Fibroblast of gingiva (primary cell): ENCODE measurements at places on chromosomes 7 and 10.
A peak's percentile ranks its signal among the peaks of the same experiment; 100 is the strongest.

- DNase-seq = no peak
Measured at GRCh38 chr10:100759331-100759730, 13.9 kb downstream of the PAX2 start.

DNA sequence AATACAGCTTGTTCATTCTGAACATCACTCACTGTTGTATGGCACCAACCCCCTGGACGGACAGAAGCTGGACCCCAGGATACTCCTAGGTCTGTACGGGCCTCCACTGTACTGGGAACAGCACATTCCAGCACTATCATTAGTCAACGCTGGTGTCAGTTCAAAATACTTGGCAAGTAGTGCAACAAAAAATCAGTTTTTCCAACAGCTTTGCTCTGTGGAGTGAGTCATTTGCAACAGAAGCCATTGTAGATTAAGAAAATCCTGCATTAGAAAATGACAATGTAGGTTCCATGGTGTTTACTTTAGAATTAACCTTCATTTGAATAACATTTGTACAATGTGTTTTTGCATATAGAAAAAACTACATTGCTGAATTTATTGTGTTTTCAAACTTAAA, 266.6 kb downstream of the HDAC9 start:
- DNase-seq = peak; percentile 51

GRCh38 chr7:5755704-5756504, 25.6 kb downstream of the RNF216 start:
- peak; percentile 91 for DNase-seq

GRCh38 chr7:76139670-76140069, 62.0 kb upstream of the SRRM3 start:
- no peak for DNase-seq

DNA sequence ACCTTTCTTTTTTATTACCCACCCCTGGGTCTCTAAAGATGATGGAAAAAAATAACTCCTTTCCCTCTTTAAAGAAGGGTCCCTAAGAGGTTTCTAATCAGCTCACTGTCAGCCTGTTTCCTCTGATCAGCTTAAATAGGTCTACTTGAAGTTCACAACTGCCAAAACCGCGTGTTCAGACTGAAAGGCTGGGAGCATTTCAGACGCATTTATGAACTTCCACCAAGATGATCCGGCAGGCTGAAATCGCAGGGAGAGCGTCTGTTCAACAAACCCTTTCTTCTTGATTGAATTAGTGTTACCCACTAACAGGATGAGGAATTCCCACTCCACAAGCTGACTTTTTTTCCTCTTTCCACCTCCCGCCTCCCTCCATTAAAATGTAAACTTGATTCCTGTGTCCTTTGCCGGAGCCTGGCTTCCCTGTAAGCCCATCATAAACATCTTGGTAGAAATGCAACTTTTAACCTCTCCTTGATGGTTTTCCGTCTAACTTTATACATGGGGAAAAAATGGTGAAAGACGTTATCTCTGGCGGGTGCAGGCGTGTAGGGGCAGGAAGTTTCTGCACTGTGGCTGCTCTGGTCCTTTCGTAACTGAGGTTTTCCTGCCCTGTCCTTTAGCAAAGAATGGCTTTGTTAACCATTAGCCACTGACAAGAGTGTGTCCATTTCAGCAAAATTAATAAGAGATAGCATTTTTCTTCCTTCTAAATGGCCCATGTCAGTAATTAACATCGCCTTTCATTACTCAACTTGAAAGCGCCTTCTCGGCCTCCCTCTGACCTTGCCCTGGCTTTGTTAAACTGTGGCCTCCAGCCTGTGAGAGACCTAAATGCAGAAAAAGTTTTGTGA, 130.7 kb downstream of the BAMBI start:
- no peak for DNase-seq

DNA sequence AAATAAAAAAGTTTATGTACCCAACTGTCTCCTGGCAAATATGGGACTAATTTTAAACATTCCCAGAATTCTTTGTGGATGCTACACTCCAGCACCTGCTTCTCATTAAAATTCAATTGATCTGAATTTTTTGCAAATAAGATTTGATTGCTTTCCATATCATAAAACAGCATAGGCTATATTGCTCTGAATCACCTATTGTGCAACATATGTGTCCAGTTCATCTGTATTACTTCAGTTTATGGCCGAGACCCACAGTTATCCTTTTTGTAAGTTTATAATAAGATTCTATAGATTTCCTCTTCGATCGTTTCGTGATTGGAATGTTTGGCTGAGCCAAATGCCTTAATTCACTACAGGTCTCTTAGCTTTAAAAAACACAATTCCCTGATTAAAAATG, 351.1 kb downstream of the TFEC start:
- no peak for DNase-seq

GRCh38 chr10:120492346-120492745, 35.3 kb downstream of the PLPP4 start:
- DNase-seq = no peak

DNA sequence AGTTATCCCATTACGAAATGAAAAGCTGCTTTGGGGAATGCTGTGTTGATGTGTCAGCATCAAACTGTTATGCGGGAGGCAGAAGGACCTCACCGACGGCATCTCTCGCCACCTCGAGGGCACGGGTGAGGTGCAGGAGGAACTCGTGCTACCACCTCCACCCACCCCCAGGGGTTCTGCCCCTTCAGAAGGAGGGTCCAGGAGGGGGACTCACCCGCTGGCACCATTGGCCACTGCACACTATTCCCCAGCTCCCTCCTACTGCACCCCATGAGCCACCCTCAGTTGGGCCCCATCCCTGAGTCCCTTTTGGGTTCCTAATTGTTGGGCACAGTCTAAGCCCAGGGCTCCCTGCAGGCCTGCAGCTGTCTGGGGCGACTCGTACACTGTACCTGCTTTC, 236.6 kb downstream of the PTPRN2 start:
- DNase-seq = no peak

DNA sequence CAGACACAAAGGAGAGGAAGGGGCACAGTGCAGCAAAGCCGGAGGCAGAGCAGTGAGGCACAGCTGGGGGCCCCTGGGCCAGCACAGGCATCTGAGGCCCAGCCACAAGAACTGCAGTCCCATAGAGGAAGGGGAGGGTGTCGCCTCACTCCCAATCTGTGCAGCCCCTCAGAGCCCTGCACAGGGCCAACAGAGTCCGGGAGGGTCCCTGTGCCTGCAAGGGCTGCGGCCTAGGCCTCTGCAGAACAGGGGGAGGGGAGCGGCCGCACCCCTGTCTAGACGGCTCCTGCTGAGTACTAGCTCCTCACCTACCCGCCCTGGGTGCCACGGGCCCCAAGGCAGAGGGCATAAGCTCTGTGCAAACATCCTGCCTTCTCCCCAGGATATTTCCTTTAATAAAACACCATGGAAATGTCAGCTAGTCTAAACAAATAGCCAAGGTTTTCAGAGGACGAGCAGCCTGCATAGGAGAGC, 32.4 kb upstream of the RET start:
- no peak for DNase-seq

DNA sequence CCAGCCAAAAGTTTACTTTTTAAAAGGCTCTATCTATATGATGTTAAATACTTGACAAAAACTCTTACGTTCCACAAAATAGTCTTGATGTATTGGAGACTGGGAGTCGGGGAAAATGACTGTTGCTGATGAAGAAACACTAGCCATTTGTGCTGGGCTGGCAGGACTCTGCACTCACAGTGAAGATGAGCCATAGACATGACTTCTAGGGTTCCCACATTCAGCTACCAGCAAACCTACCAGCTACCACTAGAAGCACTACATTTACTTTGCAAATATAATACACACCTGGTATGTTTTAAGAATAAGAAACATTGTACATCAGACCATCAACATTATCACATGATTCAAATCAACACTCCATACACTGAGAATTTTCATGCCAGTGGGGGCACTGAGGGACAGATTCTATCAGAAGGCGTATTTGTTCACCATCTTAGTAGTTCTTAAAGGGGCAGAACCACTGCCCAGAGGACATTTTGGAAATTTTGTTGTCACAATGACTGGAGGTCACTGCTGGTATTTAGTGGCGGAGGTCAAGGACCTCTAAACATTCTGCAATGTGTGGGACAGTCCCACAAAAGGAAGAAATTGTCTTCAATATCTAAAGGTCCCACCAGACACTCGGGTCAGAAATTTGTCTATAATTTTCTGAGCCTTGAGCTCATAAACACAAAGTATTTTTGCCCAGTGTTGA, 52.3 kb downstream of the PARD3 start:
- no peak for DNase-seq
